ENCODE measurements at places on chromosomes 11 and 22. TPM values are rescaled to one million over a fixed set of nuclear protein-coding genes. Genes with fewer than 3 reads are reported as not detected.
A peak's percentile ranks its signal among the peaks of the same experiment; 100 is the strongest.

GRCh38 chr11:47856186-47856585, 8.0 kb upstream of the NUP160 start:
- DNase-seq = peak; percentile 49
- H3K4me3 ChIP-seq = no peak overlapping the region

DNA sequence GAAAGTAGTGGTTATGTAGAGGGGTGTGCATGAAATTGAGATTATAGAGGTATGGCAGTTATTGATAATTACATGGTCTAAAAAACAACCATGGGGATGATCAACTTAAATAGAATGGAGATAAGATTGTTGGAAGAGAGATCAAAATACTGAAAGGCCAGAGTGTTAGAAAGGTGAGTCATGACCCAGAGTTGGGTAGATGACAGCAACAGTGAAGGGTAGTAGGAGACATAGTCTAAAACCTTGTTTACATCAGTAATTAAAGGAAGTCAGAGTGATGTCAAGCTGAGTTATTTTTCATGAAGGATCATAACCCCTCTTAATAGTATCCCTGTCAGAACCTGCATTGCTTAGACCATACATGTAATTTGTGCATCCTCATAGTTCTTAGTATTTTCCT, 110.9 kb downstream of the ELP4 start:
- H3K27ac ChIP-seq = no peak overlapping the region
- H3K27me3 ChIP-seq = no peaks in the 10 kb centered on the region
- no peak overlapping the region for H3K4me3 ChIP-seq
- DNase-seq = no peak

- H3K4me3 ChIP-seq = no peak overlapping the region
- peaks cover 6% of the 10 kb centered on the region for H3K4me1 ChIP-seq
- H3K36me3 ChIP-seq = no peaks in the 10 kb centered on the region
Measured at GRCh38 chr11:107834995-107835394, 23.6 kb downstream of the SLC35F2 start.

GRCh38 chr11:110795112-110795624, 82.9 kb upstream of the ARHGAP20 start:
- H3K27me3 ChIP-seq = no peaks in the 10 kb centered on the region
- H3K27ac ChIP-seq = no peak overlapping the region
- no peak overlapping the region for H3K4me3 ChIP-seq
- H3K36me3 ChIP-seq = no peaks in the 10 kb centered on the region
- no peaks in the 10 kb centered on the region for H3K4me1 ChIP-seq
- no peak for DNase-seq

DNA sequence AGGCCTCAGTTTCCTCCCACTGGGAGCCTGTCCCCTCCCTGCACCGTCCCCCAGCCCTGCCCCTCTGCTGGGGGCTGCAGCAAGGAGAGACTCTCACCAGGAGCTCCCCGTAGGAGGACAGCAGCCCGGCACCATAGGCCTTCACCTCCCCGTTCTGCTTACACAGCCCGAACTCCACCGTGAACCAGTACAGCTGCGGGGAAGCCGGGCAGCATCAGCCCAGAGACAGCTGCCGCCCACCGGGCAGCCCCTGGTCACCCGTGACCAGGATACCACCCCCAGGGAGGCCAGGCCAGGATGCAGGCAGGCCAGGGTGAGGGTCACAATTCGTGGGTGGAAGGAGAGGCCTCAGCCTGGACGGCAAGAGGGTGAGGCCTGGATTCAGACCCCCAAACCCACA, 4.6 kb upstream of the INS start:
- no peaks in the 10 kb centered on the region for H3K27me3 ChIP-seq
- no peak overlapping the region for H3K4me3 ChIP-seq
- H3K4me1 ChIP-seq = no peaks in the 10 kb centered on the region
- DNase-seq = no peak
- H3K27ac ChIP-seq = no peak overlapping the region

DNA sequence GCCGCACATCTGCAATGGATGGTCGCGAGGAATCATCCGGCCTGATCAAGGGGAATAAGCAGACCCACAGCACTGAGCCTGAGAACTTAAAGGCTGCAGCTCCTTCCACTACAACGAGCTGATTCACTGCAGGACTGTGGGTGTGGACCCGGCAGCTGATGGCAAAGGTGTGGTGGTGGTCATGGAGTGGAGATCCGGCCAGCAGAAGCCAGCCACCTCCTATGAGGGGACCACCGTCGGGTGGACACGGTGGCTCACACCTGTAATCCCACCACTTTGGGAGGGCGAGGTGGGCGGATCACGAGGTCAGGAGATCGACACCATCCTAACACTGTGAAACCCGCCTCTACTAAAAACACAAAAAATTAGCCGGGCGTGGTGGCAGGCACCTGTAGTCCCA, 66.4 kb downstream of the DGCR2 start:
- H3K27me3 ChIP-seq = no peaks in the 10 kb centered on the region
- no peak overlapping the region for H3K27ac ChIP-seq
- H3K4me1 ChIP-seq = peaks cover 7% of the 10 kb centered on the region
- peaks cover 27% of the 10 kb centered on the region for H3K36me3 ChIP-seq

GRCh38 chr11:124098141-124098540, 17.1 kb upstream of the VWA5A start:
- H3K27me3 ChIP-seq = no peaks in the 10 kb centered on the region
- no peak overlapping the region for H3K4me3 ChIP-seq
- H3K4me1 ChIP-seq = no peaks in the 10 kb centered on the region

GRCh38 chr11:63614136-63614671, at the start of gene PLAAT3:
PLAAT3 (minus strand) TSS chr11:63614433; CDS start chr11:63614014, 419 bp downstream.
- H3K27me3 ChIP-seq = no peaks in the 10 kb centered on the region
- H3K36me3 ChIP-seq = no peaks in the 10 kb centered on the region
- peak; percentile 73 for DNase-seq
- H3K27ac ChIP-seq = peak within 1 kb of the TSS; percentile 25
- peak within 1 kb of the TSS; percentile 86 for H3K4me3 ChIP-seq

- peaks cover 4% of the 10 kb centered on the region for H3K4me1 ChIP-seq
- no peak overlapping the region for H3K27ac ChIP-seq
- H3K36me3 ChIP-seq = no peaks in the 10 kb centered on the region
- peaks cover 23% of the 10 kb centered on the region for H3K27me3 ChIP-seq
Measured at GRCh38 chr11:440065-441042, 1.5 kb downstream of the ANO9 start.

- DNase-seq = no peak
- no peak overlapping the region for H3K27ac ChIP-seq
- H3K36me3 ChIP-seq = no peaks in the 10 kb centered on the region
Measured at GRCh38 chr22:34429314-34429713, 509.0 kb upstream of the LARGE1 start.

GRCh38 chr11:32374261-32374711, 61.1 kb downstream of the WT1 start:
- no peaks in the 10 kb centered on the region for H3K4me1 ChIP-seq
- H3K27me3 ChIP-seq = no peaks in the 10 kb centered on the region
- DNase-seq = peak; percentile 54
- H3K36me3 ChIP-seq = no peaks in the 10 kb centered on the region

DAGLA gene
- 2.9 TPM for total RNA-seq

ZNF70 gene
- 6.5 TPM for total RNA-seq

DNA sequence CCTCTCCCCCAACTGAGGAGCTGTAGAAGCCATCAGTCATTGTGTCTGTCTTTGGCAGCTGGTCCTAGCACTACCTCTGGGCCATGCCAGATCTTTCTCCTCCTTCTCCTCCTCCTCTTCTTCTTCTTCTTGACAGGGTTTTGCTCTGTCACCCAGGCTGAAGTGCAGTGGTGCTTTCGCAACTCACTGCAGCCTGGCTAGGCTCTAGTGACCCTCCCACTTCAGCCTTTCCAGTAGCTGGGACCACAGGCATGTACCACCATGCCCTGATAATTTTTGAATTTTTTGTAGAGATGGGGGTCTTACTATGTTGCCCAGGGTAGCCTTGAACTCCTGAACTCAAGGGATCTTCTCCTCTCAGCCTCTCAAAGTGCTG, 50.1 kb upstream of the SHANK2 start:
- H3K4me1 ChIP-seq = peaks cover 29% of the 10 kb centered on the region
- no peak overlapping the region for H3K4me3 ChIP-seq

DNA sequence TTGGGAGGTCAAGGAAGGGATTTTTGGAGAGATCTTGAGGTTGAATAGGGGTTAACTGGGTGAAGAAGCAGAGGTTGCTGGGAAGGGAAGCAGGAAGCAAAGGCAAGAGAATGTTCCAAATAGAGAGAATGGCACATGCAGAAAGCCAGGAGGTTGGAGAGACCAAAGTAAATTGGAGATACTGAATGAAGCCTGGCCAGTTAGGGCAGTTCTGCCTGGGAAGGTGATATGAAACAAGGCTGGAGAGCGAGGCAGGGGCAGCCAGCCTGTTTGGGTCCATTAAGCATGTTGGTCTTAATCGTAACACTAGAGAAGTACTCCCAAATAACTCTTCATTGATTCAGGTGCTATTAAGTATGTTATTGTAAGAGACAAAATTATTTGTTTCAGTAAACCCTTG, 48.2 kb downstream of the ZNF143 start:
- H3K4me3 ChIP-seq = no peak overlapping the region
- H3K27ac ChIP-seq = no peak overlapping the region
- H3K36me3 ChIP-seq = peaks cover 17% of the 10 kb centered on the region

DNA sequence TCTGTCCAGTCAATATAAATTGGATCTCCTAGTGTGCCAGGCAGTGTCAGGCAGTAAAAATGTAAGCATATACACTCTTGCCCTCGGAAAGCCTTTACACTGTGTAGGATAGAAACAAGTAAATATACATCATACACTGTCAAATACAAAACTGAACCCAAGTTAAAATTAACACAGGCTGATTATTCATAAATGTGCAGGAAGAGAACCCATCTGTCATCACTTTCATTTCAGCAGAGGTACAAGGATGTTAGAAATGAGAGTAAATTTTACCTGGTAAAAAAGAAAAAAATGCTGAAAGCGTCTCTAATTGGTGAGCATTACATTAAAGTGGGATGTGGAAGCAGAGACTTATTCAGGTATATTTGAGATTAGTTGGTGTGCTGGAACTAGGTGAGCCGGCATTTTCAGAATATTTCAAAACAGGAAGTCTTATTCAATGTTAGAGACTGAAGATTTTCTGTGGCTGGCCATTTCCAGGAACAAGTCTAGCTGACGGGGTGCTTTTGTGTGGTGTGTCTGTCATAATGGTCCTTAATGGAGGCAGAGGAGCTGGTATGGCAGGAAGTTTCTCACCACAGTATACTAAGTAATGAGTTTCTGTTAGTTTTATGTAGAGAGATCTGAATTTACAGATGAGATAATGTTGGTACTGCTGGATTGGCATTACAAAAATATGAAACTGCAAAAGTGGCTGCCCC, 192.6 kb downstream of the CASP12 start:
- H3K27me3 ChIP-seq = no peaks in the 10 kb centered on the region
- H3K4me3 ChIP-seq = peak overlapping the region; percentile 0
- no peaks in the 10 kb centered on the region for H3K36me3 ChIP-seq
- H3K27ac ChIP-seq = no peak overlapping the region
- peaks cover 7% of the 10 kb centered on the region for H3K4me1 ChIP-seq

- no peaks in the 10 kb centered on the region for H3K27me3 ChIP-seq
- no peak for DNase-seq
- H3K27ac ChIP-seq = no peak overlapping the region
- no peaks in the 10 kb centered on the region for H3K36me3 ChIP-seq
Measured at GRCh38 chr11:114525682-114526081, 34.0 kb downstream of the NXPE1 start.

C11orf87 gene
- 4.3 TPM for total RNA-seq

CD248 gene
- 107 TPM for total RNA-seq

APOL4 gene
- 2.9 TPM for total RNA-seq

DNA sequence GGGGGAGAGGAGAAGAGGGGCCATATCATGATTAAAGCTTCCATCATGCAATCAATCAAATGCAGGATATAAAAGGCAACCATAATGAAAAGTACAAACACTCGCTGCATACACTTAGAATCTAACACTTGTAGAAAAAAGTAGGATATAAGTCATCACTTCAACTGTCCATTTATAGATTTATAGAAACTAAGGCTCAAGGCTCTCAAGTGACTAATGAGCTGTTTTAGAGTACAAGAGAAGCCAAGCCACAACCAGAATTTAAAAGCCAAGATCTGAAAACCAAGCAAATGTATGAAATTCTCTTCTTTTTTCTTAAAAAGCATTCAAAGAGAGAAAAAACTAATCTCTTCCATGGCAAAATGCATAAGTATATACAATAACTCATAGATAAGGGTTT, 160.2 kb upstream of the BLID start:
- H3K27ac ChIP-seq = no peak overlapping the region
- DNase-seq = no peak
- no peak overlapping the region for H3K4me3 ChIP-seq
- H3K4me1 ChIP-seq = no peaks in the 10 kb centered on the region
- H3K27me3 ChIP-seq = peaks cover 23% of the 10 kb centered on the region

GRCh38 chr22:45546333-45547015, 43.8 kb downstream of the FBLN1 start:
- H3K27me3 ChIP-seq = no peaks in the 10 kb centered on the region
- peak; percentile 38 for DNase-seq
- H3K4me3 ChIP-seq = no peak overlapping the region
- peaks cover 18% of the 10 kb centered on the region for H3K36me3 ChIP-seq
- H3K27ac ChIP-seq = no peak overlapping the region
- peaks cover 21% of the 10 kb centered on the region for H3K4me1 ChIP-seq

CLCF1 gene
- total RNA-seq = 6.2 TPM

GRCh38 chr11:122695076-122695615, 39.6 kb downstream of the UBASH3B start:
- no peak overlapping the region for H3K27ac ChIP-seq
- H3K4me3 ChIP-seq = no peak overlapping the region
- H3K36me3 ChIP-seq = peaks cover 6% of the 10 kb centered on the region
- H3K27me3 ChIP-seq = no peaks in the 10 kb centered on the region

DNA sequence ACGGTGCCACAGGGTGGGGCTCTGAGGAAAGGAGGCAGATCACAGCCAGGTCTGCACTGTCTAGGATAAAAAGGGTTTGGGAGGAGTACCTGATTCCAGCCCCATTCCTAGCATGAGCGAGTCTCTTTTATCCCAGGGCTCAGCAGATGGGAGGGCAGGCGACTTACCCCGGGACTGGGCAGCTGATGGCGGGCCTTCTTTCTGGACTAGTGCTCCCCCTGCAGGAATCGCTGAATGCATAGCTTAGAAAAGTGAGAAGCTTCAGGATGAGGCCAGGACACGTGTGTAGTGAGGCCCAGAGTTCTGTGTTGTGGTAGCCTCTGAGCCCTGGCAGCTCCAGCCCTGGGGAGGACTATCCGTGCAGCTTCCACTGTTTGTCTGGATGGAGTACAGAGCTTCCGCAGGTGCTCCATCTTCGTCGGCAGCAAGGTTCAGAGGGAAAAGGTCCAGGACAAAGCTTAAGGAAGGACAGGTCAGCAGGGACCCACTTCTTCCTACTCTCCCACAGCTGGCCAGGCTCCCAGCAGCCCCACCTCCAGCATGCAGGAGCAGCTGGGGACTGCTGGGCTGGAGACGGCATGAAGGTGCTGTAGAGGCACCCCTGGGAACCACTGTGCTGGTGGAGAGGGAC, 30.4 kb downstream of the COMMD9 start:
- peak; percentile 93 for DNase-seq
- H3K4me1 ChIP-seq = peaks cover 5% of the 10 kb centered on the region
- H3K36me3 ChIP-seq = no peaks in the 10 kb centered on the region
- H3K27ac ChIP-seq = no peak overlapping the region
- no peak overlapping the region for H3K4me3 ChIP-seq
- peaks cover 18% of the 10 kb centered on the region for H3K27me3 ChIP-seq

DNA sequence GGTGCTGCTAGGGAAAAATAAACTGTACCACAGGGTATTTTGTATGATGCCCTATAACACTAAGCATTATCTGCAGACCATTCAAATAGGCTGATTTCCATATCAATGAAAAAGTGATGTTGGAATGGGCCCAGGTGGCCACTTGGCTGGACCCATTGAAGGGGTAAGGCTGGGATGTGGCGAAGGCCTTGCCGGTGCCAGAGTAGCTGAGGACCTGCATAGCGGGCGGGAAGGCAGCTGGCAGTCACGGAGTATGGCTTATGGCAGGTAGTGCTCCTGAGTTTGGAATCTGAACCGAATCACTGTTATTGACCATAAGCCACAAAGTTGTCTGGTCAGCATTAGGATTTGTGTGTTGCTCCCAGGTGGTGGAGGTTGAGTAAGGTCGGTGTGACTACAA, 131.0 kb downstream of the MICAL2 start:
- H3K27me3 ChIP-seq = no peaks in the 10 kb centered on the region
- H3K27ac ChIP-seq = peak overlapping the region; percentile 96
- DNase-seq = no peak

Measured in osteoblast (primary cell).